SK-N-SH (cell line): ENCODE measurements at places on chromosomes 2 and 18.

- no peak for DNase-seq
Measured at GRCh38 chr2:159131914-159132281, 154.6 kb downstream of the WDSUB1 start.

DNA sequence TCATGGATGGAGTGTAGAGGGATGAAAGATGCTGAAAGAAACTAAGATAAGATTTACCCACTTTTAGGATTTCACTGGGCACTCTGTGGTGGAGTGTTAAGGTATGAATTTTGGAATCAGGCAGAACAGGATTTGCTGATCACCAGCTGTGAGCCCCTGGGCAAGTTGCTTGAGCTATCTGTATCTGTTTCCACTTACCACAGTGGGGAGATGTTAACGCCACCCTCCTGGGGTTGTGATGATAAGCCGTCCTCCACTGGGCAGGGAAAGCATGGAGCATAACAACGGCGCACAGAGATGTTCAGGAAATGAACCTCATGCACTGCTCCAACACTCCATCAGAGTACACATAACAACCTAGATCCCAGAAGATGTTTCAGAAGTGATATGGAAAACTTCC lies 160.6 kb downstream of the MTCL1 start:
- DNase-seq: no peak

- DNase-seq: no peak
Measured at GRCh38 chr2:161709428-161709827, 85.2 kb downstream of the SLC4A10 start.

- DNase-seq: peak; percentile 42
Measured at GRCh38 chr2:197198890-197199289, 111.7 kb downstream of the ANKRD44 start.

- DNase-seq: no peak
Measured at GRCh38 chr18:75474332-75474731, 46.8 kb upstream of the SMIM21 start.

GRCh38 chr2:2566396-2567323 lies 235.6 kb upstream of the MYT1L start:
- DNase-seq: no peak

DNA sequence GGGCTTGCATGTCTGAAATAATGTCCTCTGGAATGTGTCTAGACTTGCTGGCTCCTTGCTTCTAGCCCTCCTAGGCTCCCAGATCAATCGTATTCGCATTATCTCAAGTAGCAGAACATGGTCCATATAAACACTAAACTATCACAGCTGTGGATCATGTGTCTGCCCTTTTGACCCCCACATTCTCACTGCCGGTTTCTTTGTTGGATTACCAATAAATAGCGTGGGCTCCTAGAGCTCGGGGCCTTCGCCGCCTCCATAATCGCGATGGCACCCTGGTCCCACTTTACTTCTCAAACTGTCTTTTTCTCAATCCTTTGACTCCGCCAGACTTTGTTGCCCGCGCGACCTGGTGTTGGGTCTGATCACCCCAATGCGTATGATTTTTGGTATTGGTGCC lies 6.3 kb upstream of the SCYGR8 start:
- DNase-seq: no peak

- DNase-seq: peak; percentile 59
Measured at GRCh38 chr2:79855264-79856006, 342.6 kb downstream of the CTNNA2 start.

GRCh38 chr2:17851731-17852585 lies 26.5 kb upstream of the KCNS3 start:
- DNase-seq: peak; percentile 76

- DNase-seq: no peak
Measured at GRCh38 chr2:84958135-84959059, 12.6 kb upstream of the KCMF1 start.

- DNase-seq: no peak
Measured at GRCh38 chr2:4098137-4098536, 394.8 kb downstream of the DCDC2C start.

DNA sequence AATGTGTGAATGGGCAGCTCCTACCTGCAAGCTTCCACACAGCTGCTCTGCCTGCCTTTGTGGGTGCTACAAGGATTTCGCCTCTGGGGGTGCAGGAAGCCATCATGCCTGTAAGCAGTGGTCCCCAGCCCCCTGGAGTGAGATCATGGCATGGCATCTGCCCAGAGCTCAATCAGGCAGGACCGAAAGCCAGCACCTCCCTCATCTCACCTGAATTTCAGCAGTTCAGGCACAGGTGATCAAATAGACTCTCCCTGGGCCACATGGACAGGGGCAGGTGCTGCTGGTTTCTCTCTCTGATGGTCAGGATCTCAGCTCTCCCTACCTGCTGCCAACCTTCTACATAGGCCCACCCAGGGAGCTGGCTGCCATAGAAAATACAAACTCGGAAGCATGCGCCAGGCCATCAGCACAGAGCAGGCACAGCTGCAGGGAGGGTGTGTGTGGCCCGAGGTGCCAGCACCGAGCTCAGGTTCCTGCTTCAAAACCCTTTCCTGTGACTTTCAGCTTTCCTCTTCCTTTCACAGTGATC lies 133.2 kb upstream of the ID2 start:
- DNase-seq: no peak

DNA sequence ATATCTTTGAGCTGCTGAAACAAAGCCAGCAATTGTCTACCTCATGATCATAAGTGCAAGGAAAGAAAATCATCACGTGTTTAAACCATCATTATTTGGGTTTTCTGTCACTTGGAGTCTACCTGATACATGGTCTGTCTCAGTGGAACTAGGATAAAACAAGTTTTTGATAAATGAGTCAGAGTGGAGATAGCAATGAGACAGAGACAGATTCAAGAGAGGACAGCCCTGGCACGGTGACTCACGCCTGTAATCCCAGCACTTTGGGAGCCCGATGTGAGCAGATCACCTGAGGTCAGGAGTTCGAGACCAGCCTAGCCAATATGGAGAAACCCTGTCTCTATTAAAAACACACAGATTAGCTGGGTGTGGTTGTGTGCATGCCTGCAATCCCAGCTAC lies 93.8 kb downstream of the PMAIP1 start:
- DNase-seq: no peak

- no peak for DNase-seq
Measured at GRCh38 chr2:109456776-109457175, 157.0 kb downstream of the SEPTIN10 start.

- peak; percentile 18 for DNase-seq
Measured at GRCh38 chr2:199861132-199861774, 10.3 kb upstream of the FTCDNL1 start.

- DNase-seq: no peak
Measured at GRCh38 chr2:240605867-240606743, 19.2 kb upstream of the GPR35 start.

- no peak for DNase-seq
Measured at GRCh38 chr2:224263571-224264043, 138.3 kb downstream of the FAM124B start.

- DNase-seq: no peak
Measured at GRCh38 chr2:105068875-105069274, 31.0 kb downstream of the MRPS9 start.

- DNase-seq: no peak
Measured at GRCh38 chr2:148451046-148451445, 193.5 kb upstream of the EPC2 start.

DNA sequence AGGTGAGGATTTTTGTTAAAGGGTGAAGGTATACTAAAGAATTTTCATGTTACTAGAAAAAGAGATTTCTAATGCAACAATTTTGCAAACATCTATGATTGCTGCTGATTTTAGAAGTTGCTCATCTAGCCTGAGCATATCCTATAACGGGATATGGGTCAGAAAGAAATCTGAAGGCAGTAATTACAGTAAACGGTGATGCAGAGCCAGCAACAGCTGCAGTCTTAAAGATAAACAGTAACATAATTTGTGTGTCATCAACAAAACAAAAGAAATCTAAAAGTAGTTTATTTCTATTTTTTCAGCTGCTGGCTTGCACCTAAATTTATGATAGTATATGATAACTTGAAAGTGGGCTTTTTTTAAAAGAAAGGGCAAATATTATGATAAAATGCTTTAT lies 215.7 kb downstream of the SLC4A10 start:
- DNase-seq: no peak

DNA sequence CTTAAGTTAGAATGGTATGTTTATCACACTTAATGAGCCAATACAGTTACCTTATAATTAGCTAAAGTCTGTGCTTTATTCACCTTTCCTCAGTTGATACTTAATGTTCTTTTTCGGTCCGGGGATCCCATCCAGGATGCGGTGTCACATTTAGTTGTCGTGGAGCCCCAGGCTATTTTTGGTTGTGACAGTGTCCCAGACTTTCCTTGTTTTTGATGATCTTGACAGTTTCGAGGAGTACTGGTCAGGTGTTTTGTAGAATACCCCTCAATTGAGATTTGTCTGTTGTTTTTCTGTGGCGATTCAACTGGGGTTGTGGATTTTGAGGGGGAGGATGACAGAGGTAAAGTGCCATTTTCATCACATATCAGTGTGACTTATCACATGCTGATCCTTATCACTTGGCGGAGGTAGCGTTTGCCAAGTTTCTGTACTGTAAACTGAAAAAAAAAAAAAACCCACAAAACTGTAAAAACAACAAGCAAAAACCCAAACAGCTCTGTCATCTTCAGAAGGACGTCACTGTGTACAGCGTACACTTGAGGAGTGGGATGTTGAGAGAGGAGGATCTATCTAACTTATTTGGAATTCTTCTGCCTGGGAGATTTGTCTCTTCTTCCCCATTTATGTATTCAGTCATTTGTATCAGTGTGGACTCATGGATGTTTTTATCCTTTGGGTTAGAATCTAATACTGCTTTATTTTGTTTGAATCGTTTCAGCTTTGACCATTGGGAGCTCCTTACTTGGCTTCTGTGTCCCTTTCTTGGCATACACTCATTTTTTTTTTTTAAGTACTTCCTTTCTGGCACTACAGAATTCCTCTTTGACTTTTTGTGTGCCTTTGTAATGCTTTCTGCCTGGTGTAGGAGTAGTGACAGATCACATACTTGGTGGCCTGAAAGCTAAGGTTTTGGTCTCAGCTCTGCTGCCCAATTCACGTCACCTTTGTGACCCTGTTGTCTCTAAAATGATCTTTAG lies 68.1 kb downstream of the FMNL2 start:
- no peak for DNase-seq
